ENCODE measurements at places on chromosomes 5 and 9. TPM values are rescaled to one million over a fixed set of nuclear protein-coding genes. Genes with fewer than 3 reads are reported as not detected.

GRCh38 chr9:134602547-134603362 is 38.8 kb upstream of the COL5A1 start:
- DNase-seq: peak; percentile 39

The HACD4 gene
- 5.4 TPM for total RNA-seq

DNA sequence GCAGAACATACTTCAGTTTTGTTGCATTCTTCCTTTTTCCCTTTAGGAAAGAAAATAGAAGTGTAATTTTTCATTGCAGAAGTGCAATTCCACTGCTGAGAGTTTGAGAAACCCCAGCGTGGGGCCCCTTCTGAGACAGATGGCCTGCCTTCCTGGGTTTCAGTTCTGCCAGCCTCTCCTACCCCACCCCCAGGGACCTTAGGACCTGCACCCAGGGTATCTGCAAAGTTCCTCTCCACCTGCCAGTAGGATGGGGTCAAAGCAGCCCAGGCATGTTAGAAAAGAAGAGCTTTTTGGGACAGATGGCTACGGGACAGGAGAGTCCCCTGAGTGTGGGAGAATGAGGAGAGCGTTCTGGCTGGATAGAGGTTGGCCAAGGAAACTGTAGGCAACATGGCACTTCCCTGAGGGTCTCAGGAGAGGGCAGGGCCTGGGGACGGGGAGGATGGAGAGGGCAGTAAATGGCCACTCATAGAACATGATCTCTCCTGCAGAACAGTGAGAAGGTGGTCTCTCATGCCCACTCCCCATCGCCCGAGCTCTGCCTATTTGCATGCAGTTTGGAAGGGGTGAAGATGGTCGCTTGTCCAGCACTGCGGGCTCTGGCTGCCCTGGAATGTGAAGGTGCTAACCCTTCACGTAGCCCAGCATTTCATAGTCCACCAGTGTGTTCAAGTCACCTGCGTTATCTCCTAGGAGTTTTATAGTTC is at the start of gene TIFAB:
Gene TIFAB (minus strand): TSS at position 31 of the 710 bp plus-strand sequence. CDS start 2,412 bp downstream, outside the sequence.
- DNase-seq: no peak

The SNX30 gene
- 9.6 TPM for total RNA-seq

DNA sequence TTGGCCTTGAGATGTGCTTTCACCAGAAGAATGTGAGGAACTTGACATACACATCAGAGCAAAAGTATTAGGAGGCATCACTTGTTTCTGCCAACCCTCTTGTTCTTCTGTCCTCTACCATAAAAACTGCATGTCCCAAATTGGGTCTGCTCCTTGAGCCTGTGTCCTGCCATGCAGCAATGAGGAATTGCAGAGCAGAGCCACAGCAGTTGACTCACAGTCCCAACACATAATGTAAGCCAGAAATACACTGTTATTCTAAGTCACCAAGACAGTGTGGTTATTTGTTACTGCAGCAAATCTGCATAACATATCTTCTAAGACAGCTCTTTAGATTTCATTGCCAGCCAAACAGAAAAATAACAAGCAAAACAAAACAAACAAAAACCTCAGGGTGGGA is 598.2 kb downstream of the PRELID2 start:
- no peak for DNase-seq

GRCh38 chr9:130114741-130115140 is 57.5 kb upstream of the NCS1 start:
- no peak for DNase-seq

DNA sequence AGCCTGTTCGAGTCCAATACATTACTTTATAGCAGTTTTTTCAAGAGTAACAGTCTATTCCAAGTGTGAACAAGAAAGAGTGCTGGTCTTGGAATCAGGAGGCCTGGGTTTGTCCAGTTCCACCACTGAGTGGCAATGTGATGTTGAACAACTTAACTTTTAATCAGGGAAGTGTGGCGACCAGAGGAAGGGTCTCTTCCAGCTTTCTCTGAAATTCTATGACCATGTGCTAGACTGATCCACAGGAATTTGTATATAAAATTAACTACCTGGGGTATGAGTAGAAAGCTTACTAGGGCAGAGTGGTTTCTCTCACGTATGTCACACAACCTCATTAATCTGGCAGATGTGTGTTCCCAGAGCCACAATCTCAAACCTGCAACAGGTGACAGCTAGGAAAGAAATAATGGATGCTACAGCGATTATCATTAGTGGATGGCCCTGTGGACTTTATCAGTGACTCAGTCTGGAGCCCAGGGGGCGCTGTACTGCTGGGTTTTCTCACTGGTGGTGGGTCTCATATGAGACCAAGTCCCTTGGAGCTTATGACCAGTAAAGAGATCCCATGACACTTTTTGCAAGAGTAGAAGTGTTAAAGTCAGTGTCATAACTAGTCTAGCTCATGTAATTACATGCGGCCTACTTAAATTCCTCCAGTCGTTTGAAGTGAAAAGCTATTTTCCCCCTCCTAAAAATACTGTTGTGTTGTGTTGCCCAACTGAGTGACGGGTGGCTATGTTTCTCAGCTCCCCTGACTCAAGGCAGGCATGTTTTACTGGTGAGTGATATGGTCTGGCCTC is 116.5 kb downstream of the GDNF start:
- no peak for DNase-seq

DNA sequence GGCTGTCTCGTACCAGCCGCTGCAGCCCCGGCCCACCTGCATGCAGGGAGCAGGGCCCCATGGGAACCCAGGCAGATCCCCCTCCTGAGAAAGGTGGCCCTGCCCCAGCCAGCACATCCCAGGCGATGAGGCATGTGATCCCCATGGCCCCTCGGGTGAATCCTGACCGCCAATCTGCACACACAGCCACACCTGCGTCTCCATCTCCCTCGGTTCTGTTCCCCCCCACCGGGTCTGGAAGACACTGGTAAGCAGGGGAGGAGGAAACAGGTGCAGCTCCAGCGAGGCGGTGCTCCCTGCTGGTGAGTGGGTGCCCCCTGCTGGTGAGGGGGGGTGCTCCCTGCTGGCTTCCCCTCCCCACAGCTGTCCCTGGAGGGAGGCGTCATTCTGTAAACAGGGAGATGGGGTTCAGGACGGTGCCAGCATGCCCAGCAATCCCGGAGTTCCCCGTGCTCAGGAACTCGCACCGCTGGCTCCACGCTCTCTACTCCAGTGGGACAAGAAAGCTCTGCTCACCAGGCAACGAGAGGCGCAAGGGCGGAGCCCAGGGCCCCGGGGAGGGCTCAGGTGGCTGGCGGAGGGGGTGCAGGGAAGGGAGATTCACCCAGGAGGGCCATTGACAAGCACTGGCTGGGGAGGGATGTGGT is 28.4 kb upstream of the SLC12A7 start:
- no peak for DNase-seq

DNA sequence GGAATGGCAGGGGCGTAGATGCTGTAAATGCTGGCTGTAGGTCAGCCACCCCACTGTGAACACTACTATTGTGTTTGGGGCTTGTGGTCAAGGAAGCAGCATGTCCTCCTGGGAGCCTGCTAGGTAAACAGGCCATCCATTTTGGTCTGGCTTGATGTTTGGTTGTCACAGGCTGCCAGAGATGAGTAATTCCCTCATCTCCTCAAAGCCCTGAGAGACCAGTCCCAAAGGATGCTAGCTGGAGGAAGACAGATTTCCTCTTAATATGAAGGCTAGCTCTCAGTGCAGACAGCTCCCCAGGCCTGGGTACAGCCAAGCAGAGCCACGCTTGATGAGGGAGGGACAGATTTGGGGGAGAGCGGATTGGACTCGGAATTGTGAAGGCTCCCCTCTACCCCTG is 72.5 kb upstream of the MAP1B start:
- no peak for DNase-seq

- peak; percentile 10 for DNase-seq
Measured at GRCh38 chr5:39992617-39993202, 567.9 kb upstream of the DAB2 start.

The DMRT3 gene
- not detected for total RNA-seq

DNA sequence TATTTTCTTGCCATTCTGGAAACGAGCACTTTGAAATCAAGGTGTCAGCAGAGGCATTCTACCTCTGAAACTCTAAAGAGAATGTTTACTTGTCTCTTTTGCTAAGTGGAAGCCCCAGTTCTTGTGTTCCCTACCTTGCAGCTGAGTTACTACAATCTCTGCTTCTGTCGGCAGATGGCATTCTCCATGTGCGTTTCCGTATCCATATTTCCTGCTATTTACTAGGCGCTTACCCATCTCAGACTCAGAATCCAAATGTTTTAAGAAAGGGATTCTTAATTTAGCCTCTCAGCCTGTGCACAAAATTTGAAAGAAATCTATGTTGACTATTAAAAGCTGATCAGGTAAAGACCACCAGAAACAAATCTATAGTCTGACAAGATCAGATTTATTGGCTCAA is 221.3 kb upstream of the FTMT start:
- peak; percentile 1 for DNase-seq

The C9 gene
- not detected for total RNA-seq

DNA sequence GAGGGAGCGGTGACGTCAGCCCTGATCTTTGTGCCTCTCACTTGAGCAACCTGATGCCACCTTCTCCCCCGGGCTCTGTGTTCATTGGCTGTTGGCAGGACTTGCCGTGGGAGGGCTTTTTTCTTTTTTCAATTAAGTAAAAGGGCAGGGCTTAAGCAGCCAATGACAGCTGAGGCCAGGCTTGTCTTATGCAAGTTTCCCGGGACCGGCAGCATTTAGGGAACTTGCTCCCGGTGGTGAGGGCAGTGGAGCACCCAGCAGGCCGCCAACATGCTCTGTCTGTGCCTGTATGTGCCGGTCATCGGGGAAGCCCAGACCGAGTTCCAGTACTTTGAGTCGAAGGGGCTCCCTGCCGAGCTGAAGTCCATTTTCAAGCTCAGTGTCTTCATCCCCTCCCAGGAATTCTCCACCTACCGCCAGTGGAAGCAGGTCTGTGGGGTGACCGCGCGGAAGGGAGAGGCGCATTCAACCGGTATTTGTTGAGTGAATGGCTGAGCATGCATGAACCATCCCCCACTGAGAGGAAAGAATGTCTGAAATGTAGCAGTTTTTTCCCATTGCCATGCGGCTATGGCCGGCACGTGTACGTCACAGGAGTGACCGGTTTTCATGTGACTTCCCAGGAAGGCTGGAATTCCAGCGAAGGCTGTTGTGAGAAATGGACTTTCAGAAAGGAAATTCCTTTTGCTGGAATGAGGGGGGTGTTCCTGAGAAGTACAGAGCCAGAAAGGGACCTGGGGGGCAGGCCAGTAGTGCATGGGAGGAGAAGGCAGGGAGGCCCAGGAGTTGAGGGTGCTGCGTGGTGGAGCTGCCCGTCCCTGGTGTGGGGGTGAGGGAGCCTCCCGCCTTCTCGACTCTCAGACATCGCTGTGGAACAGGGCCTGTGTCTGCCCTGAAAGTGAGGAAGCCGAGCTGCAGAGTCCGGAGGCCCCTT is 29.0 kb downstream of the PTGES2 start:
- DNase-seq: peak; percentile 93

- DNase-seq: no peak
Measured at GRCh38 chr9:136682710-136683109, 4.5 kb downstream of the AGPAT2 start.

The PCDHGA5 gene
- not detected for total RNA-seq

- no peak for DNase-seq
Measured at GRCh38 chr5:20370061-20370460, 382.1 kb upstream of the CDH18 start.

- DNase-seq: no peak
Measured at GRCh38 chr5:97427235-97427634, 244.2 kb upstream of the RIOK2 start.

The HAVCR2 gene
- not detected for total RNA-seq

Measured in foreskin keratinocyte (primary cell).